ENCODE measurements at places on chromosomes 11 and 22.

GRCh38 chr11:21484039-21484438 lies 708.8 kb upstream of the ANO5 start:
- DNase-seq: no peak

- no peak for DNase-seq
Observed at GRCh38 chr22:28232204-28232603, 313.1 kb upstream of the PITPNB start.

DNA sequence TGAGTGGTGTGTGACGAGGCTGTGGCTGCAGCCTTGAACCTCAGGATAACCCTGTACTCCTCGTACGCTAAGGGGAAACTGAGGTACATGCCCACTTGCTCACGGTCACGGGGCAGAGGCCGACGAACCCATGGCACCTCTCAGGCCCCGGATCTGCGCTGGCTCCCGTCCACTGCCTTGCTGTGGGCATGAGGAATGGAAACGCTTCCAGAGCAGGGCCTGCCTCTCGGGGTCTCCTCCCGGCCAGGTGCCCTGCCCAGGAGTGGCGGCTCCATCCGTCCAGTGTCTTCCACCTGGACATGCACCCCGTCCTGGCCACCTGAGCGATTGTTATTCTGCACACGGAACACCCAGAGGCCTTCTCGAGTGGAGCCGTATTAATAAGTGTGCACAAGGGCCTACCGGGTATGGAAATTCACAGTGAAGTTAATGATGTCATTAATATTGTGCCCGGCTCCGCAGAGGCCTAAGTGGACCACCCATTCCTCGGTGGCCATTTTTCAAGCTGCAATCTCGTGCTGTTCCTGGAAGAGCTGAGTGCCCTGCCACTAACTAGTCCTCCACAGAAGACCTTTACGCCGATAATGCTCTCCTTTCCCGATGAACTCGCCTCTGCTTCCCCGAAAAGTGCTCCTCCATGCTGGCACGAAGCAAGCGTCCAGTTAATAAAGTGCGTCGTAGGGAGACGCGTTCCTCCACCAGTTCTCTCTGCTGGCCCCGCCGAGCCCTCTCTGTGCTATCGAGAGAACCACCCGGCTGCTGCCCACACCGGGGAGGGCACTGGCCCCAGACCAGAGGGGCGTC lies 927.9 kb downstream of the BRD1 start:
- DNase-seq: peak; percentile 57

- DNase-seq: peak; percentile 42
Observed at GRCh38 chr22:46081831-46082210, 68.5 kb upstream of the PPARA start.

DNA sequence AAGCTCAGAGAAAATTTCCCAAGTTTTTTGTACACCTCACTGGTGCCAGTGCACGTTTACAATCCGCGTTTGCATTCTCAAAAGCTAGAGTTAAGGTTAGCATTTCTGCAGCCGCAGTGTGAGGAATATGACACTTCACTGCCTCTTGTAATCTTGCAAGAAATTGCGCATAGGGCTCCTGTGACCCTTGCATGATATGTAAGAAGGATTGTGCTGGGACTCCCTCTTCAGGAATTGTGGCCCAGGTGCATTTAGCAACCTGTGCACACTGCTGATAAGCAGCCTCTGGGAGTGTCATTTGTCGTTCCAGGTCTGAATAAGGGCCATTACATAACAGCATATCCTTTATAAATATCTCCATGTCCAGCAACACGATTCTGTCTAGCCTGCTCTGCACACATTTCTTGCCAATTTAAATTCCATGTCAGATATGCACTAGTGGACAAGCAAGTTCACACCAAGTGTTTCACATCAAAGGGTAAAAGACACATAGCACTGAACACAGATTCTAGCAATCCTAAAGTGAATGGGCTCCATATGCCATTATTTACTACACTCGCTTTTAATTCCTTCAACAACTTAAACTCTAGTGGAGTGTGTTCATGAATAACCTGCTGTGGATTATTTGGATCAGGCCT lies 69.2 kb upstream of the INCENP start:
- no peak for DNase-seq

DNA sequence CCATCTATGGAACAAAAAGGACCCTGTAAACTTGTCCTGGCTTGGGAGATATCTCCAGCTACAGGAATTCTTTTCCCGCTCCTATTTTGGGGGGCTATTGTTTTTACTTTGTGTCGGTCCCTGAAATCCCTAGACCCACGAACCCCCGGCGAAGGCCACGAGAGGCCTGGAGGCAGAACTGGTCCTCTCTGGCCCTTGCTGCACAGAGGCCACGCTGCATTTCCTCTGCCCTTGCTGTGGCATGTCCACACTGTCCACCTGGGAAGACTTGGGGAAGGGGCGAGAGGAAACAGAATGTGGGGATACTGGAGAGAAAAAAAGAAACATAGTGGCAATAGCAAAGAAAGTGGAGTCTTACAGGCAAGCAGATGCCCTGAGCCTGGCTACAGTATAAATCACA lies 2.3 kb upstream of the ANO1 start:
- DNase-seq: no peak

GRCh38 chr11:117748771-117749540 lies 48.1 kb downstream of the DSCAML1 start:
- no peak for DNase-seq

DNA sequence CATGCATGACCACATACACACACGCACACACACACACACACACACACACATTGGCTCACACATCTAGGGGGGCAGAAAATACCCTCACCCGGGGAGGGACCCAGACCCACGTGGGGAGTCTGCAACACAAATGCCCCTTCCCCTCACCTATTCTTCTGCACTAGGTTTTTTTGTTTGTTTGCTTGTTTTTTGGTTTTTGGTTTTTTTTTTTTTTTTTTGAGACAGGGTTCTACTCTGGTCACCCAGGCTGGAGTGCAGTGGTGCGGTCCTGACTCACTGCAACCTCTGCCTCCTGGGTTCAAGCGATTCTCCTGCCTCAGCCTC lies 28.4 kb downstream of the WEE1 start:
- no peak for DNase-seq

GRCh38 chr11:2885017-2885677 lies 428 bp downstream of the CDKN1C start:
- DNase-seq: peak; percentile 85

DNA sequence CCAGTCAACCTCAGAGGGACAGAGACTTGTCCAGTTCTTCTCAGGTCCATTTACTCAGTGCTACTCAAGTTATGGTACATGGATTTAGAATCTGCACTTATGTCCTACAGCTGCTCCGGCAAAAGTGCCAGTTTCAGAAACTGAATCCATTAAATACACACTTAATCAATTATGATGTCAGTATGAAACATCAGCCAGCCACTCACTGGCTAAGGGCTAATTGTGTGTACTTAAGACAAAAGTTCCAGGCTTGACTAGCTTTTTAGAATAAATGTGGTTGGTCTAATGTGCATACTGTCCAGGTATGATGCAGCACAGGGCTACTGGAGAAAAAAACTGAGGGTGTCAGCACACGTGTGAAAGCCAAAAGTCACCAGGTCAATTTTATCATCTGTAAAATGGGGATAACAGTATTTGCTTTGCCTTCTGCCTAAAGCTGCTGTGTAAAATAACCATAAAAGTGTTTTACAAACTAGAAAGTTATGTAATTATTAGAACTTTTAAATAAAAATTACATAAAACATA lies 55.4 kb upstream of the CYP2D6 start:
- no peak for DNase-seq

GRCh38 chr22:18905540-18906409 lies at the start of gene DGCR6:
Gene DGCR6 (plus strand): TSS chr22:18906320. CDS start chr22:18906375, 55 bp downstream.
- DNase-seq: no peak

DNA sequence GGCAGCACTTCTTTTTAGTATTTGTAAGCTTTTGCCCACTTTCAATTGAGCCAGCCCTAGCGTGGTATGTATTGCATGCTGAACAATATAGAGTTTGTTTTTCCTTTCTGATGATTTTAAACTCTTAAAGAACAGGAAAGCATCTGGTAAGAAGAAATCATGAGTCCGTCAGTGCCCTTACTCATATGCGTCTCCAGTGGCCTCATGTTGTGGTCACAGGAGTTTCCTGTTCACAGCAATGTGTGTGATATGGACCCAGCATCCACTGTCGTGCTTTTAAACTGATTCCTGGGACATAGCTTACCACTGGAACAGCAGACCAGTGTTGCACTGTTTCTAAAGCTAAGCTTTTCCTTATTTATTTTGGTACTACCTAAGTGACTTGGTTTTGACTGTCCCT lies 40.1 kb downstream of the BID start:
- DNase-seq: no peak

DNA sequence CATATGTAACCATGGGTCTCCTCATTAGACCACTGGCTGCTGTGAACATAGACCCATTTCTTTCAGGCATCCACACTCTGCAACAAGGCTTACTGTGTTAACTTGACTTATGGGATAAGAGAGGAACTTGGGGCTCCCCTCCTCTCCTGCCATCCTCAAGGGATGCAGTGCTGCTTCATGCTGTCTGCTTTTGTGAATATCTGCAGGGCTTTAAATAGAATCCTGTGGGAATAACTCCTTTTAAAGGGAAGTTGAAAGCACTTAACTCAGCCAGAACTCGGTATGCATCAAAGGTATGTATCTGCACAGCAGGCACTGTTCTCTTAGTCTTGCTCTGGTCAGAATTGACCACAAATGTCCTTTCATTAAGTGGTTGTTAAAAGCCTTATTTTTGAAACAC lies 222.5 kb upstream of the KIRREL3 start:
- DNase-seq: no peak

GRCh38 chr11:41675205-41675604 lies 215.8 kb upstream of the LRRC4C start:
- no peak for DNase-seq

GRCh38 chr11:112221274-112221835 lies 4.9 kb upstream of the PTS start:
- no peak for DNase-seq

DNA sequence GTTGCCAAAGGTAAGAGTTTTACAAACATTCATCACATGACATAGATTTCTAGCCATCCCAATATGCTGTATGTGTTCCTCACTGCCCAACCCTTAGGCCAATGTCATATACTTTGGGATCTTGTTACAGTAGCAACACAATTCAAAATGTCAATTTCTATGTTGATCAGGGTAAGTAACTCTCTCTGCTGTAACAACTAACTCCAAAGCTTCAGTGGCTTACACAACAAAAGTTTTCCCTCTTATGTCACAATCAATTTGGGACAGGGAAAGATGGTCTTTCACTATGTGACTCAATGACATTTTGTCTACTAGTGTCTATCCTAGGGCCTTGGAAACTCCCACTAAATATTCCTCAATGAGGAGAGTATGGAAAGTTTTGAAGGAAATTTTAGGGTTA lies 144.5 kb downstream of the SBF2 start:
- no peak for DNase-seq

GRCh38 chr11:62401356-62401755 lies 17.5 kb upstream of the SCGB1A1 start:
- DNase-seq: no peak

DNA sequence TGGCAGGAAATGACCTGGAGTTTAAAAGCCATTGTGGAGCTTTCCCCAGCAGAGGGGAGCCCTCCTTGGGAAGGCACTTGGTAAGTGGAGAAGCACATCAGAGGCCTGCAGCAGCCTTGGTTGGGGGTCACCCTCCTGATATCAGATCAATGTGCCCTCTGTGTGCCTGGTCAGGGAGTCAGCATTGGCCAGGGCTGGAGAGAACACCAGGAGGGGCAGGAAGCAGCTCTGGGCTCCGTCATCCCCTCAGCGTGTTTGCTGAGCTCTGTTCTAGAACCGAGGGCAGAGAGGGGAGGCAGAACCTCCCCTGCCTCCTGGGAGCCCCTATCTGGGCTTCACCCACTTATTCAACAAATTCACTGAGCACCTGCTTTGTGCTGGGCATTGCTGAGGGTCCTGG lies 846.0 kb downstream of the TBC1D22A start:
- DNase-seq: peak; percentile 26

- no peak for DNase-seq
Observed at GRCh38 chr11:69526453-69526810, 45.0 kb downstream of the LINC01488 start.

DNA sequence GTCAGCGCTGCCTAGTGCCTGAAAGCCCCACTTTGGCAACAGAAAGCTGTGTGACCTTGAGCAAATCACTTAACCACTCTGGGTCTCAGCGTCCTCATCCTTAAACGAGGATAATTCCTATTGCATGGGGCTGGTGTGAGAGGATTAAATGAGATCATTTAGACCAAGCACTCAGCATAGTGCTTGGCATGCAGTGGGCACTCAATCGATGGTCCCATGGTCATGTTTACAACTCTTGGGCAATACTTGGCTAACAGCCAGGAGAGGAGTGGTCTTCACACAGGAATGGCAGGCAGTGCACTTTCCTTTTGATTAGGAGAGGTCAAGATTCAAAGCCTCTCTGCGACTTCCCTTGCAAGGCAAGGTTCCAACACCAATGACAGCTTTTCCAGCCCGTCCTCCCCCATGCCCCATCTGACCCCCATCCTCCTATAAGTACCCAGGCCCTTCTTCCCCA lies 14.1 kb downstream of the TNKS1BP1 start:
- no peak for DNase-seq

GRCh38 chr22:36461665-36462649 lies 19.5 kb downstream of the TXN2 start:
- peak; percentile 82 for DNase-seq

GRCh38 chr22:29102300-29102699 lies 29.5 kb downstream of the KREMEN1 start:
- no peak for DNase-seq

DNA sequence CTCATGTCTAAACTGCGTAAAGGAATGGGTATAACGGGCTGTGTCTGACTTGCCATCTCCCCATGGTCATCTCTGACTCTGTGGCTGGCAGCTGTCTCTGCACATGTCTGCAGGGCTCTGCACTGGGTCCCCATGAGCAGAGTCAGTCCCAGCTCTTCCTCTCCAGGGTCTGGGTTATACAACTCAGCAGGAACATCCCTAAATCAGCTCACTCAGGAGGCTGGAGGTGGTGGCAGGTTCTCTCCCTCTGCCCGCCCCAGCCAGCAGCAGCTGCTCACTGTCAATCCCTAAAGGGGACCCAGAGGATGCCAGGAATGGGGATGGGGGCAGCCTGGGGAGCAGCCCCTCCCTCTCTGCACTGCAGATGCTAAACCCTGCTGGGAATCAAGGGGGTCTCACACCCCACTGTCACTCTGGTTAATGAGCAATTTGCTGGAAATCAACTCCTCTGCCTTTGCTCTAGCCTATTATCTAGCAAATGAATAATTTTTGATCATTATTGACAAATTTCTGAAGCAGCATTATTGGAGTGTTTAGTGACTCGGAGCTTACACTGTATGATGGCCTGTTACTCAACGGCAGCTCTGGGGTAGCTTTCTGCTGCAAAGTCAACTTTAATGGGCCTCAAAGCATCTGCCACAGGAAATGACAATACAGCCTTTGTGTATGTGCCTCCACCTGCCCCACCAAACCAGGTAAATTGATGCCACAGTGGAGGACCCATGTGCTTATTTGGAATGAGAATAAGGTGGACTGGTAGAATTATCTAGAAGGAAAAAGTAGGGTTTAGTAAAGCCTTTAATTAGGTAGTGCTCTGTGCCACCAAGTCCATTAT lies 55.7 kb upstream of the SHANK2 start:
- DNase-seq: peak; percentile 15

- no peak for DNase-seq
Observed at GRCh38 chr11:69364921-69365320, 71.0 kb downstream of the MYEOV start.

- no peak for DNase-seq
Observed at GRCh38 chr11:119112314-119113020, 5.3 kb downstream of the C2CD2L start.

Data from upper lobe of right lung (tissue), 1 donor.